Right atrium auricular region (tissue), 2 donors: ENCODE measurements at places on chromosomes 12 and 14.

- no peak overlapping the region for H3K4me3 ChIP-seq
- H3K27ac ChIP-seq, result no peak overlapping the region
- H3K4me1 ChIP-seq, result no peaks in the 10 kb centered on the region
- H3K27me3 ChIP-seq, result no peaks in the 10 kb centered on the region
- DNase-seq, result no peak
- no peaks in the 10 kb centered on the region for H3K36me3 ChIP-seq
Measured at GRCh38 chr12:77979597-77980250, 149.0 kb downstream of the NAV3 start.

DNA sequence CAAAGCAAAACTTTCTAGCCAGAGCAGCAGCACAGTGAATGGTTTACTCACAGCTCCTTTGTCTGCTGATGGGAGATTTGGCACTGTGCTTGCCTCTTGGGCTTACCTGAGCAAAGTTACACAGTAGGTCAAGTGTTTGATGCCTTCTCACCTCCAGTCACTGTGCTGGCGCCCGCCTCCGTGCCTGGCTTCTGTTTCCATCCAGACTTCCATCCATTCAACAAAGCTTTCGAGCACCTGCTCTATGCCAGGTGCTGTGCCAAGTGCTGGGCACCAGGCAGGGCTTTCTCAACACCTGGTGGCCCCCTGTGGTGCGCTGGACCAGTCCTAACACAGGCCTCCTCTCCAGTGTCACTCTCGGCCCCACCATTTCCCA lies 199.2 kb upstream of the EEA1 start:
- no peaks in the 10 kb centered on the region for H3K4me1 ChIP-seq
- H3K36me3 ChIP-seq, result no peaks in the 10 kb centered on the region
- H3K27ac ChIP-seq, result peak overlapping the region; percentile 80
- H3K27me3 ChIP-seq, result no peaks in the 10 kb centered on the region
- H3K4me3 ChIP-seq, result no peak overlapping the region

- H3K36me3 ChIP-seq, result no peaks in the 10 kb centered on the region
- H3K4me1 ChIP-seq, result no peaks in the 10 kb centered on the region
- H3K4me3 ChIP-seq, result peak overlapping the region; percentile 68
- peak overlapping the region; percentile 94 for H3K27ac ChIP-seq
- DNase-seq, result no peak
- H3K27me3 ChIP-seq, result no peaks in the 10 kb centered on the region
Measured at GRCh38 chr14:50667684-50667995, 466 bp downstream of the SAV1 start.

- no peaks in the 10 kb centered on the region for H3K4me1 ChIP-seq
- DNase-seq, result no peak
Measured at GRCh38 chr12:8553088-8553627, 12.5 kb upstream of the CLEC4E start.

- no peak for DNase-seq
- no peaks in the 10 kb centered on the region for H3K36me3 ChIP-seq
- no peak overlapping the region for H3K27ac ChIP-seq
- H3K4me3 ChIP-seq, result no peak overlapping the region
- H3K27me3 ChIP-seq, result no peaks in the 10 kb centered on the region
Measured at GRCh38 chr12:89230376-89231315, 121.7 kb downstream of the DUSP6 start.
